ENCODE measurements at places on chromosomes 1 and 21. TPM values are rescaled to one million over a fixed set of nuclear protein-coding genes. Genes with fewer than 3 reads are reported as not detected.

CHI3L1 gene
- 136 TPM for total RNA-seq

FTCD gene
- 0.43 TPM for total RNA-seq

LAPTM5 gene
- total RNA-seq: not detected

HSPA6 gene
- under 0.01 TPM for total RNA-seq

DNA sequence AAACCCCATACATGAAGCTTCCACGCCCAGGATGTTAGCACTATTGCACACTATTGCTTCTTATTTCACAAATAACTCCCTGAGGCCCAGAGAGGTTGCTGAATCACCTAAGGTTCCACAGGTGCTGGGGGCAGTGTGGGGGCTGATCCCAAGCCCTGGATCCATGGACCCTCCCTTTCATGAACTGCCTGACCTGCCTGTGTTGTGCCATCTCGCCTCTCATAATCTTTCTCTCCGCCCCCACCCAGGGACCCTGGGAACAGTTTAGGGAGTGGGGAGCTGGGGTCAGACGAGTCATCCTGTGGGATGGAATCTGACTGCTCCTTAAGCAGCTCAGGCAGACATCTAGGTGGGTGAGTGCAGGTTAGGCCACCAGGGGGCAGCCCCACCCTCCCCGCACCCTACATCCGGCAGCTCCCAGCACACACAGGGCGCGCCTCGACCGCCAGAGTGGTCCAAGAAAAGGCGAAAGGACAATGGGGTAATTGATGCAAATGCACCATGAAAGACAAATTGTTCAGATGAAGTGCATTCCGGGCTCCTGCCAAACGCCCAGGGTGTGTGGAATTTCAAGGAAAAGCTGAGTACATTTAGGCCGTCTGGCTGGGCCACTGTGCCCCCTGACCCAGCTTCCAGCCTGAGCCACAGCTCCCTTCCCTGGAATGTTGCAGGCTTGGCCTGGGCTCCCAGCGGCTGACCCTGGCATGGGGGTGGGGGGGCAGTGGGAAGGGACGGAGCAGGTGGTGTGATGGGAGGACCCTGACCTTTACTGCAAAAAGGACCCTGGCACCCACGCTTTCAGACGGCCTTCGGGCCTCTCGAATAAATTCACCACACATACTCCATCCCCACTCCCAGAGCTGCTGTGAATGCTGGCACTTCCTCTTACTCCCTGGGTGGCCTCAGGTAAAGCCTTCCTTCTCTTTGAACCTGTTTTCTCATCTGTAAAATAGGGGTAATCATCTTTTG lies 20.8 kb downstream of the PHLDA3 start:
- DNase-seq: peak; percentile 80

- no peak for DNase-seq
Observed at GRCh38 chr1:6012529-6013318, 20.5 kb upstream of the NPHP4 start.

GRCh38 chr21:35050348-35051286 lies 1.5 kb upstream of the RUNX1 start:
- DNase-seq: peak; percentile 63

DNA sequence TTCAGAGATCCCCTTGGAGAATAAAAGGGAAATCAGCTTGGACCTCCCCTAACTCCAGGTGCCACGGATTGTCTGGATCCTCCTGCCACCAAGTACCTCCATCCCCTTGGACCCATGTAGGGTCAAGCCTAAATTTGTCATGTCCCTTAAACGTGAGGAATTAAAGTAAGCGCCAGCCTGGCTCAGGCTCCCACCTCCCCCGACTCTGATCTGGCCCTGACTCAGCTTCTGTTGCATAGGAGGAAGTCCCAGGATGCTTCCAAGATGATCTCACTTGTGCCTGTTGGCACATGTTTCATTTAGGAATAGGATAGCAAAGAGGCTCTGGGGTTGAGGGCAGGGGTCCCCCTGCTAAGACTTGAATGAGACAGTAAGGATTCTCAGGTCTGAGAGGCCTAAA lies 231.9 kb upstream of the JUN start:
- DNase-seq: peak; percentile 63

GRCh38 chr1:76023669-76024435 lies 50.7 kb upstream of the ST6GALNAC3 start:
- DNase-seq: peak; percentile 40

- peak; percentile 21 for DNase-seq
Observed at GRCh38 chr1:39297551-39297950, 93.1 kb downstream of the MACF1 start.

GRCh38 chr1:168481586-168481985 lies 62.2 kb downstream of the XCL2 start:
- no peak for DNase-seq

DNA sequence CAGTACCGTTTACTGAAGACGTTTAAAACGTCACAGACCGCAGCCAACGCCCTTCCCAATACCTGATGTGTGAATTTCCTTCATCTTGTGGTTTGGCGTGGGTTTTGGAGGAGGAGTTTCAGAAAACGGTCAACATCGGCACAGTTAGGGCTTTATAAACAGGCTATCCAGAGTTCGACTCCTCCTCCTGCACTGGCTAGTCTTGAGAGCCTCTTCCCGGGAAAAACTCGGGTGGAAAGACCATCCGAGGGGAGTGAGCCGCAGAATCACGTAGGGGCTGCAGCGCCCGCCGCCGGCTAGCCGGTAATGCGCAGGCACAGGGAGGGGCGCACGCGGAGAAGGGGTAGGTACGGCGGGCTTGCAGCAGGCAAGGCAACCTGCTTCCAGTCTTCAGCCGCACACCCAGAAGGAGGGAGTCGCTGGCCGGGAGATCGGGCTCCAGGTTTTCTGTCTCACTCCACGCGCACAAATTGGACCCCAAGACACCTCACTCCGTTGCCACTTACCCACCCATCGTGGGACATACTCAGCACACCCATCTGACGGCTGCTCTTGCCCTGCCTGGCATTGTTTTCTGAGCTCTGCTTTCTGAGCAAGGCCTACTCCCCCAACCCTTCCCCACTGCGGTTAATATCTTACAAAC lies 25.4 kb downstream of the SLC19A2 start:
- peak; percentile 18 for DNase-seq

DNA sequence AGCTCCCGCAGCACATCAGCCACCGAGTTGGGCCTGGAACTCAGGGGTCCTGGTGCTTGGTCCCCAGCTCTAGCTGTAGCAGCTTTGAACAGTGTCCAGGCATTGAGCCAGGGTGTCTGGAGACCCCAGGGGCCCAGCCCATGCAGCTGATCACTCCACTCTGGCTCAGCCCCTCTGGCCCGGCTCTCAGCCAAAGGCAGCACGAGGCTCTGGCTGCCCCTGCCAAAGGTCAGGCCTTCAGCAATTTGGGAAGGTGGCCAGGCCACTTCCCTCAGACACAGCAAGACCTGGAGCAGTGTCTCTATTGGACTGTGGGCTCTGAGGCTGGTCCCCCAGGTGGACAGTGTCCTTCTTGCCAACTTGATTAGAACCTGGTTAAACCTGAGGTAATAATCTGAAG lies 34.4 kb upstream of the RNF19B start:
- DNase-seq: no peak

Data from fibroblast of villous mesenchyme (primary cell).